NCI-H510A treated with DMSO at 0.1 percent for 48 hours (cell line): ENCODE measurements at places on chromosomes 5 and 9.

- no peak for DNase-seq
Observed at GRCh38 chr9:97243606-97244005, 63.9 kb upstream of the CCDC180 start.

DNA sequence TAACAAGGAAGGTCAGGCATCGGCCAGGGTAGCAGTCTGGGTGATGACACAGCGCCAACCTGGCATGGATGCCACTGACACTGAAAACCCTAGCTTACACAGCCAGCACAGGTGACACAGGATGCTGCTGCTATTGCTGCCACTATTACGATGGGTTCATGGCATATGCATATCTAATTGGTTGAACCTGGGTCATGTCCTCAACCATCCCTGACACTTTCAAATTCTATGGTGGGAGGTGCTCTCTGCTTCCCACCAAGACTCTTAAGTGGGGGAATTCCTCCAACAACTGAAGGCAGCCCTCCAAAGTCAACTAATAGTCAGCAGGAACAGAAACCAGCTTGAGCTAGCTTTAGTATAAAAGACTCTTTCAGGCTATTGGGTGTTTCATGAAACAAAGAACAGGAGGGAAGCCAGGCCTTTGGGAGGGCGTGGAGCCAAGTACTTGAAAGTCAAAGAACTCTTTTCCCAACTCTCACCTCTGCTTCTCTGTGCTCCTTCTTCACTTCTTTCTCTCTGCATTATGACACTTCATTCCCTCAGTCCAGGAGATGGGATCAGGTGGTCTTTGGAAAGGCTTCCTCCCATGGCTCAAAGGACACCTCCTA lies 21.3 kb downstream of the PTTG1 start:
- DNase-seq, result no peak

DNA sequence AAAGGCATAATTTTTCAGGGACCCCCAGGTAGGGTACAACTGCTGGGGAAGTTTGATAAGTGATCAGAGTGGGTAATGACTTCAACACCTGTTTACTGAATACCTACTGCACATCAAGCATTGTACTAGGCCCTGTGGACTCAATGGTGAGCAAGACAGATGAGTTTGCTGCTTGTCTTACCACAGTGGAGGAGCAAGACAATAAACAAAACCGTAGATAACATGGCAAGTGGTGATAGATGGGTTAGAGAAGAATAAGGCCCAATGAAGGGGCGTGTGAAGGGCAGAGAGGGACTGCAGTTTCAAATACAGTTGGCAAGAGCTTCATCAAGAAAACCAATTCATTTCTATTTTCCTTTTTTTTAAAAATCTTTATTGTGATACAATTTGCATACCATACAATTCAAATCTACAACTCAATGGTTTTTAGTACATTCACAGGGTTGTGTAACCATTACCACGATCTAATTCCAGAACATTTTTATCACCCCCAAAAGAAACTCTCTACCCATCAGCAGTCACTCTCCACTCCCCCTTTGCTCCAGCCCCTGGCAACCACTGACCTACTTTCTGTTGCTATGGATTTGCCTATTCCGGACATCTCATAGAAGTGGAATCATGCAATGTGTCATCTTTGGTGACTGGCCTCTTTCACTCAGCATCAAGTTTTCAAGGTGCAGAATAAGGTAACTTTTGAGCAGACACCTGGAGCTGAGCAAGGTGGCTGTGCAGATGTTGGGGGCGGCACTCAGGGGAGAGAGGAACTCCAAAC lies 31.9 kb upstream of the HAND1 start:
- no peak for DNase-seq

GRCh38 chr9:135590486-135591079 lies 29.0 kb downstream of the PAEP start:
- no peak for DNase-seq

DNA sequence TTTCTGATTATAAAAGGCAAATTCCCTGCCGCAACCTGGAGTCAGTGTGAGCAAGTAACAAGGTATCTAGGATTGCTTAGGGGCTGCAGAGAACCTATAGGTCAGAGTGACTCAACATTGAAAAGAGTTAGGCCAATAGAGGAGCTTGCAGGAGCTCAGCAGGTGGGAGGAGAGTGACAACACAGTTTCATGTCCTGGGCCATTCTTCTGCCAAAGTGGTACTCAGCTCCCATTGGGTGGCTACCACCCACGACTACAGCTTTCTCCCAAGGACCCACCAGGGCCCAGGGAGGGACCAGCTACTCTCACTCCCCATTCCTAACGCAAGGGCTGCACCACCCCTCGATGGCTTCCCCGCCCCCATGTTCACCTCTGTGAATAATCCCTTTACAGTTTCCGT lies 86.7 kb upstream of the SPATA31C2 start:
- no peak for DNase-seq

- DNase-seq, result no peak
Observed at GRCh38 chr5:179297486-179298180, 47.6 kb downstream of the ADAMTS2 start.

- DNase-seq, result no peak
Observed at GRCh38 chr9:125701351-125701750, 5.7 kb downstream of the MAPKAP1 start.

- DNase-seq, result no peak
Observed at GRCh38 chr5:39352951-39353350, 11.3 kb downstream of the C9 start.

DNA sequence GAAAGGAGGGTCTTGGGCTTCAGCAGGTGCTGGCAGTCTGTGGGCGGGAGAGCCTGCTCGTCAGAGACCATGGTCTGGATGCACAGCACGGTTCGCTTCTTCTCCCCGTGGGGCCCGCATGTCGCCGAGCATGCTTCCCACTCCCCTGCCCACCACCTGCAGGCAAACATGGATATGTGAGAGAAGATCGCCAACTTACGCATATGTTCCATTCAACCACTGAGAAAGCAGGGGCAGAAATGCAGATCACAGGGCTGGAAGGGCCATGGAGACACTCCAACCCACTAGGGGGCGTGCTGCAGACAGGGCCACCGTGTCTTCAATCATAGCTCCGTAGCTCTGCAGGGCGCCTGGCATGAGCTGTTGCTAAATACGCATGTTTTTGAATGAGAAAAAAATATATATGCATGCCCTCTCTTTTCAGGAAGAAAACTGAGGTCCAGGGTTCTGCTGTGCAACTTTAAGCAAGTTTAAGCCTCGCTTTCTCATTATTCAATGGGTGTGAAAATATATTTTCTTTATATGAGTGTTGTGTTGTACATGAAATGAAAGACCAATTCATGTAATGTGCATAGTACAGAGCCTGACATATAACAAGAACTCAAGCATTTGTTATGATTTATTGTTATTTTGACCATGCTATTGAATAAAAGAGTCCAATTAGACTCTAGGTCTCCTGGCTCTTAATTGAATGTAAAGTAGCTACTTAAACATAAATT lies 148.0 kb downstream of the TARS1 start:
- DNase-seq, result no peak

DNA sequence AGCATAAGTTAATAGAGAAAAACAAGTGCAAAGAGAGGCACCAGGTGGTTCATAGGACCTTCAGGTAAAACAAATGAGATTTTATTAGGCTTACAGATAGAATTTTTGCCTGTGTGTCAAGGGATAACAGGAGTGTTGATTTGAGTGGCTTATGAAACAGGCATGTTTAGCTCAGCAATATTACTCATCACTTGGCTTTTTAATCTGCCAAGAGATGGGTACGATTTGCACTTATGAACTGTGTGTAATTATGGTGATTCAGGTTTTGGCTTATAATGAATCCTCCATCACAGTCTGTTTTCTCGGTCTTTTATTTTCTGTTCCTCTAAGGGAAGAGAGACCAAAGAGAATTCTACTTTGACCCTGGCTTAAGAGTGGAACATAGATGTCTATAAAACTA lies 199.3 kb downstream of the DMRTA1 start:
- DNase-seq, result no peak

DNA sequence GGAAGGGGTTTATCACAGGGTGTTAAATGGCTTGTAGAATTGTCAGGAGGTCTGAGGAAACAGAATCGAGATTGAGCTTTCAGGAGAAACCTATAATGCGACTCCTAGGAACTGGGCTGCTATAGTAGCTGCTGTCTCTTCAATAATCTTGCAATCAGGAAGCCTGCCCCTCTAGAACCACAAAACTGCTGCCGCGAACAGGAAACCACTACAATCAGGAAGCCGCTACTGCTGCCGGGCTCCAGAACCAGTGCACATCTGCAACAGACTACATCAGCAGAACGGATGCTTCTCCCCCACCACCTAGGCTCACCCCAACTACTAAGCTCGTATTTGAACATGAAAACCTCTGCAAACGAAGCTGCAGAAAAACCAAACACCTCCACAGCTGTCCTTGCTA lies 31.6 kb downstream of the TNFSF8 start:
- no peak for DNase-seq

GRCh38 chr9:69344459-69344858 lies 19.4 kb downstream of the ENTREP1 start:
- DNase-seq, result no peak

GRCh38 chr5:62042007-62042406 lies 264.0 kb upstream of the KIF2A start:
- DNase-seq, result peak; percentile 3

DNA sequence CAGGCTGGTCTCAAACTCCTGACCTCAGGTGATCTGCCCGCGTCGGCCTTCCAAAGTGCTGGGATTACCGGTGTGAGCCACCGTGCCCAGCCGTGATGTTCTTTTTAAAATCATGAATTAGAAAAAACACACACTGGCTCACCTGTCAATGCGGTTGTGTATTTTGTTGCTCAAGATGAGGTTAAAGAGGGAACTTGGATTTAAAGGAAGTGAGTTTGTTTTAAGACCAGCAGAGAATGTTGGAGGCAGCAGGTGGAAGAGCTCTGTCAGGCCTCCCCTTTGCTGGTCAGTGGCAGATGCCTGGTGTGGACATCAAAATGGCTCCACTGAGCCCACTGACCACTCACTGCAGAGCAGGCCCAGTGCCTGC lies 38.9 kb downstream of the WNK2 start:
- no peak for DNase-seq

DNA sequence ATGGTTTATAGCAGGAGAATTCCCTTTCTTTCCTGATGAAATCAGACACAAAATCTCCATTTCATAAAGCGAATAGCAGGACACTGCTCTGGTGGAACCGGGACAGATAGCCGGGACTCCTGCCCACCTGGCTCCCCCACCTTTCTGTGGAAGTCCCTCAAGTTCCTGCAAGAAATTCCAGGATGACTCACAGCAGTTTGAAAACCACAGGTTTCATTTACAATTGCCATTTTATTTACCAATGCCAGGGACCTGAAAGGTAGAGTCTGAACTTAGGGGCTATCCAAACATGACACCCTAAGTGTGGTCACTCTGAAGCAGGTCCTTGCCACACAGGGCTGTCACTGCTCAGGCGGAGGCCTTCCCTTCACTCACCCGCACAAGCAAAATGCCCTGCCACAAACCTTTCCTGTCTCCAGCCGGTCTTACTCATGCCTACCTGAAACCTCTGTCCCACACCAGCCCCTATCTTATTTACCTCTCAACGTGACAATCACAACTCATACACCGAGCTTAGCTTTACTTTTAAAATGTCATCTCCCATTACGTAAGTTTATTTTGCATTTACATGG lies 63.3 kb upstream of the TAF1L start:
- DNase-seq, result no peak

DNA sequence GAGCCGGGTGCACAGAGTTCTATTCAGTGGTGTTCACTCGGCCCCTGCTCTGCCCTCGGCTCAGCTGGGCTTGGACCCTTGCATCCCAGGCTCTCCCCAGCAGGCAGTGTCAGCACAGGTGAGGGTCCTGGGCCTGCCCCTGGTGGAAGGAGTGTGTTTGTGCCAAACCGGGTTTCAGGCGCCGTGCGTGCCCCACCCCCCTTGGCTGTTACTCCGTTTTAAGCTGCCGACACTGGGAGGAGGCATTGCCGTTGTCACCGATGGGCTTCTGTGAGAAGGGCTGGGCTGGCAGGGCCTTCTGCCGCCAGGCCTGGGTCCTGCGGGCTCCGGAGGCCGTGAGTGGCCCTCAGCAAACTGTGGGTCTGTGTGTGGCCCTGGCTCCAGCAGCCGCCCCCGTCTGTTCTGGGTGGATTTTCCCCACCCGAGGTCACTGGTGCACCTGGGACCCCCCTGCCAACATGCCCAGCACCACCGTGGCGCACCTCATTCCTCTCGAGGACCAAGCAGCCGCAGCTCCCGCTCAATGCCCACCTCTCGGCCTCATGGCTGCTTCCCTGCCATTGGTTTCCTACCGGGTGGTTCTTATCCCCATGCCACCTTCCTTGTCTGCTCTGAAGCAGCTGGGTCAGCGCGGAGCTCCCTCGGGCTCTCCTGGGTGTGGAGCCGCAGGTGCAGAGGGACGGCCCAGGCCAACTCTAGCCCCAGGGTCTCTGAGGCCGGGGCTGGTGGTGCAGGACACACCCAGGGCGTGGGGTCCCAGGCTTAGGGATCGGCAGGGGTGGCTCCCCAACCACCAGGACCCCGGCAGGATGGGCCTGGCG lies 44.3 kb upstream of the EXOC3 start:
- peak; percentile 67 for DNase-seq

DNA sequence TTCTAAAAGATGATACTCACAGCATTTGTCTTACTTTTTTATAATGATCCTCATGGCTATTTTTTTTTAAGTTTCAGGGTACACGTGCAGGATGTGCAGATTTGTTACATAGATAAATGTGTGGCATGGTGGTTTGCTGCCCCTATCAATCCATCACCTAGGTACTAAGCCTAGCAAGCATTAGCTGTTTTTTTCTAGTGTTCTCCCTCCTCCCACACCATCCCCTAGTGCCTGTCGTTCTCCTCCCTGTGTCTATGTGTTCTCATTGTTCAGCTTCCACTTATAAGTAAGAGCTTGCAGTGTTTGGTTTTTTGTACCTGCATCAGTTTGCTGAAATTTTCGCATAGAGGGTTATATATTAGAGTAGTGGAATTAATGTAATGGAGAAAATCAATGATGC lies 189.1 kb upstream of the CDH12 start:
- DNase-seq, result no peak

DNA sequence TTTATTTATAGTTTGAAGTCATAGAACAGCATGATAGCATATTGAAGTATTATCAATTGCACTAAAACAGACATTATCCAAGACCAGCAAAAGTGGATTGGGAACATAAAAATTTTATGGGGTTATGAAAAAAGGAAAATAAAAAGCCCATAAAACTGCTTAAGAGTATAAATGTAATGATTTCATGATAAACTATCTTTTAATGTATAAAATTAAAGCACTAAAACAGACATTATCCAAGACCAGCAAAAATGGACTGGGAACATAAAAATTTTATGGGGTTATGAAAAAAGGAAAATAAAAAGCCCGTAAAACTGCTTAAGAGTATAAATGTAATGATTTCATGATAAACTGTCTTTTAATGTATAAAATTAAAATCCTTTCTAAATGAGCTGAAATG lies 119.0 kb upstream of the DAPK1 start:
- DNase-seq, result no peak
